Eye (tissue), 1 donor: ENCODE measurements at places on chromosomes 2 and 18.

DNA sequence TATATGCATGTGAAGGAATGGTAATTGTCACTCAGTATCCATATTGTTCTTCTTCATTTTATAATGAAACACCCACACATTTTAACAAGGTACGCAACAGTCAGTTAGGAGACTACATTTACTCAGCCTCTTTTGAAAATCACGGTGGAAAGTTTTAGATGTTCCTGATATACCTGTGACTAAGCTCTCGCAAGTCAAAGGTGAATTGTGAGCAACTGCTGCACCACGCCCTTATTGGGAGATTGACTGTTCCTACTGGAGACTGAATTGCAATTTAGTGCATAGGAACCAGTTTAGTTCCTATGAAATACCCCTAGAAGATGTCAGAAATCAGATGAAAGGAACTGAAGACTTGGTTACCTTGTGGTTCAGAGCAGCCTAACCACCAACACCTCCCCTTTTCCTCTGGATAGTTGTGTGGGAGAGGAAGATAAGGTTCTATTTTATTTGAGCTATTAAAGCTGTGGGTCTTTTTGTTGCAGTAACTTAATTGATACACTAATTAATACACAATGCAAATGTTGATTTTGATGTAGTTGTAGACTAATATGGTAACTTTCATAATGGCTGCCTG, 1280.5 kb upstream of the CDH2 start:
- no peak for DNase-seq

DNA sequence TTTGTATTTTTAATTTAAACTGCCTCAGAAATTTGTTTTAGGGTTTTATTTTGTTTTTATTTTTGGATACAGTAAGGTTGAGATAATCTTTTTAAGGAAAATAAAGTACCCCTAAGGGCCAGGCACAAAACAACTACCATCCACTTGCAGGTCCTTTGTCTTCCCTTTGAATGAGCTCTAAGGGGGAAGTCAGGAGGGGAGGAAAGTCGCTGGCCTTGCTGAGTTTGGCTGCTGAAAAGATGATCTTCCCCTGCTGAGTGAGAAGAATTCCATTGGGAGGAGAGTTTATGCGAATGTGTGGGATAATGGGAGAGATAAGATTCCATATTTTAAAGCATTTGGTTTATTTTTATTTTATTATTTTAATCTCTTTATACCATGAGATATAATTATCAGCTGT, 100.7 kb downstream of the ARHGAP15 start:
- no peak for DNase-seq

GRCh38 chr2:11798701-11799435, 52.4 kb downstream of the LPIN1 start:
- peak; percentile 13 for DNase-seq

GRCh38 chr2:74873678-74874640, 40.0 kb downstream of the HK2 start:
- no peak for DNase-seq

GRCh38 chr2:241767464-241768250, 9.0 kb upstream of the GAL3ST2 start:
- no peak for DNase-seq

GRCh38 chr2:45024600-45025291, 15.5 kb upstream of the SIX2 start:
- DNase-seq, result no peak

DNA sequence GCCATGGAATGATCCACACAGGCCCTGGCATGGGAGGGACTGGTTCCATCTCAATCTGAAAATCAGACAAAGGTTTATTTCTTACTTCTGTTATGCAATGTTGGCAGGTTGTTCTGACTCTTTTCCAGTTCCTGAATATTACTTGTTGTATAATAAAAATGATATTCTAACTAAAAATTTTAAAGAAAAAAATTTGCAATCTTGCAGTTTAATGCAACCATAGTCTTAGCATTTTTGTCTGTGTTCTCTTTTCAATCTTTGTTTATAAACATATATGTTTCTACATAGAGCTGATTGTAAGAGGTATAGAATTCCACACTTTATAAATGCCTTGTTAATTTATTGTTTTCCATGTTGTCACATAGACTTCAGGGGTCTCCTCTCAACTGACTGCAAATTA, 143.4 kb downstream of the RPIA start:
- no peak for DNase-seq

DNA sequence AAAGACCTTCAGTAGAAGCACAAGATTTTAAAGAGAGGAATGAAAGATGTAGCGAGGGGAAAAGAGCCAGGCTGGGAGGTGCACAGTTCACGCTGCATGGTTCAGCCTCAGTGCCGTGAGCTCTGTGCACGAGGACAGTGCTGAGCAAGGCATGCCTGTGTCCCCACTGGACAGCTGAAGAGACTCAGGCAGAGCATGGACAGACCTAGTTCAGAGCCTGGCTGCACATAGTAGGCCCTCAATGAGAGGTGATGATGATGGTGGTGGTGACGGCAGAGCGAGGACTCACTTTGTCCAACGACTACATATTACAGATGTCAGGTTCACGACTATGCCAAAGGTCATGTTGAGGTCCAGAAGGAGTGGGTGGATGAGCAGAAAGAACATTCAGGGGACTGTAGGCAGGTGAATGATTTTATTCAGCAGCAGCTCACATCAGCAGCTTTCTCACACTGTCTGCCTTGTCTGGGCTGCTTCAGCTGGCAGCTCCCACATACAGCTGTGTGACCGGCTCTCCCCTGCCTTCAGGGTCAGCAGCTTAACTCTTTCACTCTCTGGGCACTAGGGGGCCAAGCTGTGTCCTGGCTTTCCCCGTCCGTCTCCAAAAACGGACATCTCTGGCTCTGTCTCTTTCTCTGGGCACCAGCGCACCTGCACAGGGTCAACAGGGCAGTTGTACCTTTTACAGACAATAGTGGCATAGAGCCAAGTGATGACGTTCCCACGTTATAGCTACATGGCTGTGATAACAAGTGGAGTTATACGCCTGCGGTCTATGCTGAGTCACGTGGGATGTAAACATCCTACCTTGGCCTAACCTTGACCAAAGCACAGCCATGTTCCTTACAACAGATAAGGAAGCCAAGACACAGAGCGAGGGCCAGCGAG, 128.8 kb upstream of the MSH6 start:
- peak; percentile 57 for DNase-seq

- DNase-seq, result no peak
These were observed 3.8 kb downstream of the AFG3L2 start for GRCh38 chr18:12373116-12373770.

- peak; percentile 30 for DNase-seq
These were observed 110.5 kb upstream of the NCK2 start for GRCh38 chr2:105634198-105634597.

- no peak for DNase-seq
These were observed 52.7 kb upstream of the ITGA4 start for GRCh38 chr2:181404472-181404871.

GRCh38 chr2:84817239-84817655, 63.6 kb downstream of the TRABD2A start:
- no peak for DNase-seq

DNA sequence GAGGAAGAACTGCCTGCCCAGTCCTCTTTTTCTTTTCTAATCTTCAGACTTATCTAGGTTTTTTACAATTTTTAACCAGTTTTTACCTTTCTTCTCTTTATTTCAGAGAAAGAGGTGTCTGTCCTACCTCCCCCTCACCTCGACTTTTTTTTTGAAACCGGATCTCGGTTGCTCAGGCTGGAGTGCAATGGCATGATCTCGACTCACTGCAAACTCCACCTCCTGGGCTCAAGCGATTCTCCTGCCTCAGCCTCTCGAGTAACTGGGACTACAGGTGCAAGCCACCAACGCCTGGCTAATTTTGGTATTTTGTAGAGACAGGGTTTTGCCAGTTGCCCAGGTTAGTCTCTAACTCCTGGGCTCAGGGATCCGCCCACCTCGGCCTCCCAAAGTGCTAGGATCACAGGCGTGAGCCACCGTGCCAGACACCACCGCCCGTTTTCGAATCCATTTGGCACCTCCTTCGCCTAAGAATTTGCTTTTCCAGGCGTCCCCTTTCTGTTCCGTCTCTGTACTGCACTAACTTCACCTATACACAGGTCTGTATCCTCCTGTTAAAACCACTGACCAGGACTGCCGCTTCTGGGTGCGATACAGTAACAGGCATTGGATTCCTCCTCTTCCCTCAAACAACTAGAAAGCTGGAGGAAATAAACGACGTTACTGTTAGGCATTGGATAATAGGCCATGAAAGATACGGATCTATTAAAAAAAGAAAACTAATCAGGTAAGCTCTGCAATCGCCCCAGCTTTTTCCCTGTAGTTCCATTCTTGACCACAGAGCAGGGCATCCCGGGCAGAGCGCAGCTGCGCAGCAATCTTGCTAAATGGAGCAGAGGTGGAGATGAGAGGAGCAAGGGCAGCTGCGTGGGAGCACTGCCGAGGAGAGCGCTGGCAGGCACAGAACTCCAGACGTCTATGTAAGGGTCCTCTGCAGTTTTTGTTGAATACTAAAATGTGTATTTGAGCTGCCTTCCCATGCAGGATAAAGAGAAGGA, 69.9 kb downstream of the ZC3H6 start:
- no peak for DNase-seq

DNA sequence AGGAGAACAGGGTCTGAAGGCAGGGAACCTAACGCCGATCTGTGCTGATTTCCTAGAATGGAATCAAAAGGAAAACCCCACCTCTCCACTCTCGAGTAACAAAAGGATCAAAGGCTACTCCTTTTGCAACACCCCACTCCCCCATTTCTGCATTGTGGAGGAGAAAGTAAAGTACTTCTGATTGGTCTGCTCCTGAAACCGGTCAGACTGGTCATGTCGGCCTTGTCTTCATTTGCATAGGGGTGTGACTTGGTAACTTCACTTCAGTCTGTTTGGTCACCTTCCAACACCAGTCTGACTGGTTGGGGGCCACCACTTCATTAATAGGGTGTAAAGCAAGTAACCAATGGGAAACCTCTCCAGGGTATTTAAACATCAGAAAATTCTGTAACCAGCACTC, 771.9 kb downstream of the ERBB4 start:
- no peak for DNase-seq

GRCh38 chr2:135607561-135607960, 76.3 kb downstream of the R3HDM1 start:
- DNase-seq, result no peak

DNA sequence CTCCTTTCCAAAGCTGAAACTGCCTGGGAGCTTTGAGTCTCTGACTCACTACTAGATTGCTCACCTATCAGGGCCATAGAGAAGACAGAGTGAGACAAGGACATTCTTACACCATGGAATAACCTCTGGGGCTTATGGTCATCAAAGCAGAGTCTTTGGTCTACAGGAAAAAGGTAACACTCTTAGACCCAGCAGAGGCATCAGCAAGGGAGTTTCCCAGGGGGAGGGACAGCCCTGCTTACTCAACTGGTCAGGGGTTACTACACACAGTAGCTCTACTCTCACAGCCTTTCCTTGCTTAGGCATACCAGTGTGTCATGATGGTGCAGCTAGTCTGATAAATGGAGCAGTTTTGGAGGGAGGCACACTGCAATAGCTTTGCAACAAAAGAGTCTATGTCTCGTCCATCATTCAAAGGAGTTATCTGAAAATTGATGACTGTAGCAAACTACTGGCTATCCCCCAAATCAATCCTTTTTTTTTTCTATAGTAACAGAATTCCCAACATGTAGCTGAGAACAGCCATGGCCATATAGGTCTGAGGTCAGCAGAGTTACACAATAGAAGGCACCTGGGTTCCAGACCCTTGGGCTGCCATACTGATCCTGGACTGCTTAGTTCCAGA, 22.4 kb upstream of the CD28 start:
- no peak for DNase-seq

GRCh38 chr2:46979571-46979979, 64.0 kb upstream of the MCFD2 start:
- no peak for DNase-seq

DNA sequence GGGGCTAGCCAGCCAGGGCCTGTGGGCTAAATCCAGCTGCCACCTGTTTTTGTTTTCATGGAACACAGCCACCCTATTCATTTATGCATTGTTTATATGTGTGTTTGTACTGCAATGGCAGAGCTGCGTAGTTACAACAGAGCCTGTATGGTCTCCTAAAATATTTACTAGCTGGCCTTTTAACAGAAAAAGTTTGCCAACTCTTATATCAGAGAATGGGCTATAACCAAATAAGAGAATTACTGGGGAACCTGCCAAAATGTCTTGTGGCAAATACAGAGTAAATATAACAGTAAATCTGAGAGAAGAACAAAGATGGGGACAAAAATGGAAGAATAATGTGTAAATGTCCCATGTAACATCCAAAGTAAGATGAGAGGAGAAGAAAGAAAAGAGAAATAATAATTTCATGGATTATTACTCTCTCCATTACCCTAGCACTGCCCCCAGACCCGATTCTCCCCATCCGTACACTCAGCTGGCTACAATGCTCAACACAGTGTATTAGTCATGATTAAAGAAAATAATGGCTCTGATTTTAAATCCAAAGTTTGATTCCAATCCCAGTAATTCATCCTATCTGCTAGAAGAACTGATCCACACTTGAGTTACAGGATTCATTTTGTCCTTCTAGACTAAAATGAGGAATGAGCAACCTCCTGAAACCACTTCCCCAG, 249.3 kb downstream of the LRATD1 start:
- DNase-seq, result no peak

DNA sequence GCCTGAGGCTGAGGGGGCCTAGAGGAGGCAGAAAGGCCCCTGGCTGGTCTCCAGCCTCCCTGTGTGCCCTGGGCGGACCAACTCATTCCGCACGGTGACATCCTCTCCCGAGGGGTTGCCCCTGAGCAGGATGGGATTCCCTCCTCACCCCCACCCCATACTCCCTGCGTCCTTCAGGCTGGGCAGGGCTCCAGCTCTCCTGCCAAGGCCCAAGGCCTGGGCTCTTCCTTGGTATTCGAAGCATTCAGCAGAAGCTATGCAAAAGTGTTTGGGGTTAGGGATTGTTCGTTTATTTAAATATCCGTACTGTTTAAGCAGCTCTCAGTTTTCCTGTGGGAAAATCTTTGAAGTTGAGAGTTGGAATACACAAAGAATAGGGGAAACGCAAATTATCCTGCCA, 113.1 kb upstream of the RAB12 start:
- no peak for DNase-seq

DNA sequence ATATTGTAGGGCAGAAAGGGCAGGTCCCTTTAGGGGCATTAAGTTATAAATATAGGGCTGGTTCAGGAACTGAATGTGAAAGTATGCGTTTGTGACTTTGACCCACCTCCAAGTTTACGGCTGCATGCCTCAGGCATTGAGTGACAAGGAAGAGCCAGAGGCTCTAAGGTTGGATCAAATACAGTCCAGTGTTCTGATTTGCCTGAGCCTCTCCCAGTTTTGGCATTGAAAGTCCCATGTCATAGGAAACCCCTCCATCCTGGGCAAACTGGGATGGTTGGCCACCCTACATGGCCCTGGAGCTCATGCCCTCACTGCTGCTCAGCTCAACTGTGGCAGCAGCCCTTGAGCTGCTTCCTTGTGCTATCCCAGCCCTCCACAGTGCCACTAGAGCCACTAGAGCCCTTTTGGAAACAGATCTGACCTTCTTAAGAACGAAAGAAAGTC, 29.9 kb downstream of the HK2 start:
- no peak for DNase-seq

DNA sequence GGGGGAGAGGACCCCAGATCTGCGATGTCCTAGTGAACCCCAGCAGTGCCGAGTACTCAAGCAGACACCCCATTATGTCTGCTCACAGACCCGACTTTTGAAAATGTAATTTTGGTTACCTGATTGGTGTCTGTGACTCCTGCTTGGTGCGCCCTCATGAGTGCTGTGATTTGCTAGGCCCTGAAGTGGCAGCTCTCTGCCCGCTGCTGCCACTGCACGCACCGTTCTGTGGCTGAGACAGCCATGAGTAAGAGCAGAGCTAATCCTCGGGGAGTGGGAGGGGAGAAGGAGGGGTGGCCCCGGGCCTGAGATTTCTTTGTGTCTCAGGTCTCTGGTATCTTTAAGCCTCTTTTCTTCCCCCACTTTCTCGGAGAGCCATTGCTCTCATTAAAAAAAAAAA, 18.2 kb downstream of the FHOD3 start:
- DNase-seq, result no peak
